ENCODE measurements at places on chromosomes 12 and 14.

- no peak for DNase-seq
These were observed 124.0 kb downstream of the DYRK2 start for GRCh38 chr12:67772267-67773169.

DNA sequence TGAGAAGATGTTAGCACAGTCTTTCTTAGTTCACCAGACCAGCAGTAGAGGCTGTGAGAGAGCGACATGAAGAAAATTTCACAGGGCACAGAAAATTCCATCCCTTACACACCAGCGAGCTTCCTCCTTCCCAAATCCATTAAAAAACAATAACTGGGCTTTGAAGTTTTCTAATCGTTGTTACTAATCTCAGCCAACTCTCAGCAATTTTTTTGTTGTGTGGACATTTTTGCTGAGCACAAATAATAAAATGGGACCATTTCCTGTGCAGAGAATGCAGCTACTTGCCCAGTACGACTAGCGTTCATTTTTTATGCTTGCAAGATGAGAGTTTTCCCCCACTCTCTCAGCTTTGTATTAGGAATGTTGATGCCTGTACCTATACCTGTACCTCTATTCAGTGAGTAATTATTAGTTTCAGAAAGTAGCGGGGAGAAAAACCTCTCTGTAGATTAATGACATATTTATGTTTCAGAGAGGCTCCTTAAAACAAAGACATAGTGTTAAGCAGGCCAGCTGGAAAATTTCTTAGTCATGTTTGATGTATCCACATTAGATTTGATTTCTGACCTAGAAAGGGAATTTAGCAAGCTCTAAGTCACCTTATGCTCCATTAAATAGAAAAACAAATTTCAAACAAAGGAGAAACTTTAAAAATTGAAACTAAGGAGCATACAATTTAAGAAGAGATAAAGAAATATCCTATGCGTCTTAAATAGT is 146.5 kb downstream of the SRGAP1 start:
- no peak for DNase-seq

DNA sequence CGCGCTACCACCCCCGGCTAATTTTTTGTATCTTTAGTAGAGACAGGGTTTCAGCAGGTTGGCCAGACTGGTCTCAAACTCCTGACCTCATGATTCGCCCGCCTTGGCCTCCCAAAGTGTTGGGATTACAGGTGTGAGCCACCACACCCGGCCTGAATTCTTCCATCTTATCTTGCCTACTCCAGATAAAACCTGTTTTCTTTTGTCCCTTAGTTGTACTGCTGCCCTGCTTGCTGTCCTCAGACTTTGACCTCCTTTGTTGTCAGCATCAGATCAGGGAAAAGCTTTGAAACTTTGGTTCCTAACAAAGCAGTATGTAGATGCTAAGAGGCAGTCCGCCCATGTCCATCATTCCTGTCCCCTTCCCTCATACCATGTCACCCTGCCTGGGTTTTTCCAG is 15.9 kb downstream of the COPZ1 start:
- DNase-seq, result no peak

DNA sequence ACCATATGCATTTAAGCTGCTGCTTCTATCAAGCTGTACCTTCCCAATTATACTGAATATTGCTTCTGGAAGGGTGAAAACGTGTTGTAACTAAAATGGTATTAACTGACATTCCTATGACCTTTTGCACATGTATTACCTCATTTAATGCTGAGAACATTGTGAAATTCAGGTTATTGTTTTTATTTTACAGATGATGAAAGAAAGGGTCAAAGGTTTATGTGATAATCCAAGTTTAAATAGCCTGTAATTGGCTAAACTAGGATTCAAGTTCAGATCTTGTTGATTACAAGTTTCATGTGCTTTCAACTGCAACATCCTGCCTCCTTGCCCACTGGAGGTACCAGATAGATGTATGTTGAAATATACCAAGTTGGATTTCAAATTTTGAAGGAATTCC is 433.3 kb upstream of the PRICKLE1 start:
- DNase-seq, result no peak

DNA sequence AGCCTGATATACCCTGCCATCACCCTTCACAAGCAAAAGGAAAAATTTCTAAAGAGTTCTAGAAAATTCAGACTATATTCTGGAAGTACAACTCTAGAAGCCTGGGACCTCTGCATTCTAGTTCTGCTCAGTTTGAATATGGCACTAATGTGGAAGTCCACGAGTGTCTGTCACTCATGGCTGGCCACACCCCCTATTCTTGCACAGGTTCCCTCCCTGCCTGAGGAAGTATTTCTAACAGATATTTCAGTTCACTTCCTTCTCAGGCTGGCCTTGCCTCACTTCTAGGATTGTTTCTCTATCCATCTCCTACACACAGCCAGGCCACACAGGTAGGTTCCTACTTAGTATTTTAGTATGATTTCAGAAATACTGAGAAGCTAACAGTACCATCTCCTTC is 67.4 kb downstream of the PHLDA1 start:
- DNase-seq, result peak; percentile 53

GRCh38 chr12:54432815-54433164 is 13.7 kb upstream of the ITGA5 start:
- no peak for DNase-seq

DNA sequence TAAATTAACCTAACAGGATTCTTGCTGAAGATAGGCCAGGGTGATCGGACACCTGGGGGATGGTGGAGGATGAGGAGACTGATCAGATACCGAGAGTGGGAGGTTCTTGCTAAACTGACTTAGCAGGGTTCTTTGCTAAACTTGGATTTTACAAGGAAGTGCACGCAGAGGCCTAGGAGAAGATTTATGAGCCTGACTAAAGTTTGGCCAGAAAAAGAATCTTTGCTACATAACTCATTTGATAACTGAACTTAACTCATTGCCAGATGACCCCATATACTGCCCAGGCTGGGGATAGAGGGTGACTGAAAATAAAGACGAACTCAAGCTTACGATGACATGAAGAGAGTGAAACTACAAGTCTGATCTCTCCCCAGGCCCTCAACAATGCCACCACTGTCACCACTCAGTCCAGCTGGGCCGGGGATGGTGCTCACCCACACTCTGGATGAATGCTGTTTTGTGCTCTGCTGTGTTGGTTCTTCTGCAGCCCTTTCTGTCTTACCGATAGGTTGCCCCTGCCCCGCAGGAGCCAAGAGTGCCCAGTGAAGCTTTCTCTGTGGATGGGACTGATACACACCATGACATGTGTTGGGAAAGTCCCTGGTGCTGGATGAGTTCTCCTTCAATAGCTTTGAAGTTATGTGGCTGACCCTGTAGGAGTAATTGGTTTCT is 29.0 kb downstream of the PPFIBP1 start:
- no peak for DNase-seq

Measured in GF-D8 (cell line).